ENCODE measurements at places on chromosomes 6 and 20. TPM values are rescaled to one million over a fixed set of nuclear protein-coding genes. Genes with fewer than 3 reads are reported as not detected.

The FABP7 gene
- 1.1 TPM for total RNA-seq

The SIM1 gene
- total RNA-seq: not detected

The SLC26A8 gene
- total RNA-seq: not detected

DNA sequence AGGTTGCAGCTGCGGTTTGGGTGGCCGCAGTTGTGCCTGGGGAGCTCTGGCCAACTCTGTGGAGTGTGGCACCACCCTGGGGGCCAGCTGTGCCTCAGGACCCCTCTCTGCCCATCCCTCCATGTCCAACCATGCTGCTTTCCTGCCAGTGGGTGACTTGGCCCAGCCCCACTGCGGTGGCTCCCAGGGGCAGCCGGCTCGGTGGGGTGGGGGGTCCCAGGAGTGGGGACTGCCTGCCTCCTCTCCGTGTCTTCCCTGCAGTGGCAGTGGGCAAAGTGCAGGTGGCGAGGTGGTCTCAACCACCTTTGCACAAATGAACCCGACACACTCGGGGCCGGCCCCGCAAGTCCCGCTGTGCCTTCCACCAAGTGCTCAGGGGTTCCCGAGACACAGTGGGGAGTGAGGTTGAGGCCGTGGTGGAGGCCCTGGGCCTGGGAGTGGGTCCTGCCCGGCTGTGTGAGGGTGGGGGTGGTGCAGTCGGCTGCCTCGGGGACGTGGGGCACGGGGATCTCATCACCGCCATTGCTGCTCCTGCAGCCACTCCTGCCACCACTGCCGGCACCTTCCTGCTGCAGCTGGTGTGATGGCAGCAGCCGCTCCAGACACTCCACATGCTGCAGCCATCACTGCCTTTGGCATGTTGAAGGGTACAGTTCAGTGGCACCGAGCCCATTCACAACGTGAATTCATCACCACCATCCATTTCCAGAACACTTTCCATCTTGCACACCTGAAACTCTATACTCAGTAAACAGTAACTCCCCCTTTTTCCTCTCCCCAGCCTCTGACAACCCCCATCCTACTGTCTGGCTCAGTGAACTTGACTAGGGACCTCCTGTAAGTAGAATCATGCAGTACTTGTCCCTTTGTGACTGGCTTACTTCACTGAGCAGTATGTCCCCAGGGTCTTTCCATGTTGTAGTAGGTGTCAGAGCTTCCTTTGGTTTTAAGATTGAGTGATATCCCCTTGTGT lies 10.7 kb upstream of the SLCO4A1 start:
- no peak overlapping the region for H3K4me3 ChIP-seq
- H3K4me1 ChIP-seq: peaks cover 5% of the 10 kb centered on the region
- no peak overlapping the region for H3K27ac ChIP-seq
- H3K27me3 ChIP-seq: peaks cover 11% of the 10 kb centered on the region

- H3K36me3 ChIP-seq: peaks cover 6% of the 10 kb centered on the region
- H3K4me3 ChIP-seq: no peak overlapping the region
- no peak for DNase-seq
- peaks cover 12% of the 10 kb centered on the region for H3K4me1 ChIP-seq
- no peaks in the 10 kb centered on the region for H3K27me3 ChIP-seq
These were observed 91.9 kb upstream of the SUPT3H start for GRCh38 chr6:45469663-45470062.

DNA sequence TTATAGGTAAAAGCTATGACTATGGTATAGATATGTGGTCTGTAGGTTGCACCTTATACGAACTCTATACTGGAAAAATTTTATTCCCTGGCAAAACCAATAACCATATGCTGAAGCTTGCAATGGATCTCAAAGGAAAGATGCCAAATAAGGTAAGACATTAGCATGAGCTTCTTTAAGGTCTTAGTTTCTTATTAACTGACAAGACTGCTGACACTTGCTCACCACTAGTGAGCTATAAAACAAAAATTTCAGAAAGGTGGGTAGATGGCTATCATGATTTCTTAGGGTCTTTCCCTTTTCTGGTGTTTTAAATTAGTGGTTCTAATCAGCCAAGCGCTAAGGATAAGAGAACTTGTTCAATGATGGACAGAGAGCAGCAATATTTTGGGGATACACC lies 21.9 kb downstream of the FAM217A start:
- H3K27ac ChIP-seq: no peak overlapping the region
- H3K4me3 ChIP-seq: no peak overlapping the region
- H3K27me3 ChIP-seq: no peaks in the 10 kb centered on the region
- no peak for DNase-seq
- peaks cover 34% of the 10 kb centered on the region for H3K4me1 ChIP-seq

DNA sequence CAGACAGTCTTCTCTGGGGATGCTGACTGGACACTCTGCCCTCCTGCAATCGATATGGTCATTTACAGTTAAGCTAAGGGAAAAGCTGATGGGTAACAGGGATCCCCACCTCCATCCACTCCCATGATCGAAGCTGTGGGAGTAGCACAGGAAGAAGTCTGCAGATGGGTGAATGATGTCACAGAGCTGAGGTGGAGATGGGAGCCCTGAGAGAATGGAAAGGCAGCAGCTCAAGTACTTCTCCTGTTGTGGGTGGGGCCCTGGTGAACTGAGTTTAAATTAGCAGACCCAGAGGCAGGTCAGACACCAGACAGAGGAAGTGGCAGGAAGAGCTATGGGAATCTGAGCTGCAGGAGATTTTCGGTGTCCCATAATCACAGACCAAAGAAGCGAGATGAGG lies 29.0 kb downstream of the HDGFL1 start:
- H3K27me3 ChIP-seq: no peaks in the 10 kb centered on the region
- peaks cover 18% of the 10 kb centered on the region for H3K4me1 ChIP-seq
- H3K4me3 ChIP-seq: no peak overlapping the region
- no peaks in the 10 kb centered on the region for H3K36me3 ChIP-seq
- no peak for DNase-seq
